ENCODE measurements at places on chromosomes 1 and 21. TPM values are rescaled to one million over a fixed set of nuclear protein-coding genes. Genes with fewer than 3 reads are reported as not detected.

GRCh38 chr1:239997515-239998311 is 94.0 kb upstream of the FMN2 start:
- no peak overlapping the region for H3K27ac ChIP-seq
- H3K27me3 ChIP-seq, result peaks cover 46% of the 10 kb centered on the region
- H3K36me3 ChIP-seq, result no peaks in the 10 kb centered on the region

- H3K4me1 ChIP-seq, result peaks cover 36% of the 10 kb centered on the region
- H3K27me3 ChIP-seq, result no peaks in the 10 kb centered on the region
- H3K4me3 ChIP-seq, result no peak overlapping the region
- peak overlapping the region; percentile 77 for H3K27ac ChIP-seq
- H3K36me3 ChIP-seq, result no peaks in the 10 kb centered on the region
- no peak for DNase-seq
These were observed 13.9 kb upstream of the PRMT2 start for GRCh38 chr21:46621457-46622182.

DNA sequence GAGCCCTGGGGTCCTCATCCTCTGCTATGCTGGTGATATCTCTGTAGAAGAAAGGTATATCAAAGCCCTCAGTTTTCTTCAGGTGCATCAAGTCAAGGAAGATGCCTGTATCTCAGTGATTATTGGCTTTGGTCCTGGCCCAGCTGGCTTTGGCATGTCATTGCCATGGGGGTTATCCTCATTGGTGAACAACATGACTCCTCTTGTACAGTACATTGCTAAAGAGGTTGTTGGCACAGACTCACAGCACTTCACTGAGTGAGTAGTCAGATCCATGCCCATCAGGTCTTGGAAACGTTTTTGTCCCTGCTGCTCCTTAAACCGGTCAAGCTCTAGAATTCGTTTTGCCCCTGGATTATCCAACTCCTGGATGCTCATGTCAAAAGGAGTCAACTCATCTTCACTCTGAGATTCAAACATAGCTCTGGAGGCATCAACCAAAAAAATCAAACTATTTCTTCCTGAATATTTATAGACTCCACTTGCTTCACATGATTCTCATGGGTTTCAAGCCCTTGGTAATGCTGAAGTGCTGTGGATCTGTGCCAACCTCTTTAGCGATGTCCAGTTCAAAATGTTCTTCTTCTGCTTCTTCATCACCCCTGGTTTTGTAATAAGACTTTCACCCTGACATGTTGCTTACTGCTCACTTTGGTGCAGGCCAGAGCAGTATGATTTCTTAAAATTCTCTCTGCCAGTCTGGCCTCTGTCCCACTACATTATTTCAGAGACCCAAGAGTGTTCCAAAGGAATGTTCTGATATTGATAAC is 43.0 kb upstream of the RAB3GAP2 start:
- H3K4me1 ChIP-seq, result no peaks in the 10 kb centered on the region
- no peaks in the 10 kb centered on the region for H3K36me3 ChIP-seq
- no peaks in the 10 kb centered on the region for H3K27me3 ChIP-seq
- DNase-seq, result no peak

DNA sequence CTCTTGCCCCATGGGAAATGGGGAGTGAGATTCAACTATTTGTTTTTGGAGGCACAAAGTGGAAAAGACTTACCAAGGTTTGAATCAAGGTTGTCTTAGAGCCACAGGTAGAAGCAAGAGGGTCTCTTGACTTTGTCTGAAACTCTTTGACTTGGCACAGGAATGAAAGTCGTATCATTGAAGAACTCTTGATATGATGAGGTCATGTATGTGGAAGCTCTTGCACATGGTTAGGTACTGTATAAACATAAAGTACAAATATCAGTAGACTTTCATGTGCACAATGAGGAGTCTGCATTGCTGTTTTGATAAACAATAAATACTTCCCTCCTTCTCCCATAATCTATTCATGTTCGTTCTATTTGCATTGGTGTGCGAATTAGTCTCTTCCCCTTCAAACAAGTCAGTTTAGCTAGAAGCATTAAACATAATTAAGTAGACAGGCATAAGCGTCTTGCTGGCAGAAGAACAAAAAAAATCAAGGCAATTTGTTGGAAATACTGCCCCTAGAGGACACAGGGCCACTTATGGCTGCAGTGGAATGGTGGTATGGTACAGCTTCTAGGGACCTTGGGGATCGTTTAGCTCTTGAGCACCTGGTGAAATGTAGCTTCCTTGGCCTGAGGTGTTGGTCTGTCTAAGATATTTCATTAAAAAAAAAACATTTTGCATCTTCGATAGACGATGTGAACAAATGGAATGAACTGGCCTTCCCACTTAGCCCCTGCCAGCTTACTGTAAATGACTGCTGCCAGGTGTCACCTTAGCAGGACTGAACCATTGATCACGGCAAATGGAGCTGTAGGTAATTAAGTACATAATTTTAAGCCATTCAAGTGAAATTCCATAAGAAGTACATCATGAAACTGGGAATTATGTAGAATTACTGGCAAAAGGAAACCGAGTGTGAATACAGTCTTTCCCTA is 218.0 kb upstream of the GALNT2 start:
- no peak for DNase-seq
- H3K27ac ChIP-seq, result no peak overlapping the region
- H3K4me3 ChIP-seq, result no peak overlapping the region

IFNLR1 gene
- 0.04 TPM for polyA plus RNA-seq

GRCh38 chr1:151199873-151200581 is 1.7 kb downstream of the PIP5K1A start:
- peak overlapping the region; percentile 54 for H3K4me3 ChIP-seq
- H3K36me3 ChIP-seq, result peaks cover 7% of the 10 kb centered on the region
- H3K4me1 ChIP-seq, result peaks cover 37% of the 10 kb centered on the region

DNA sequence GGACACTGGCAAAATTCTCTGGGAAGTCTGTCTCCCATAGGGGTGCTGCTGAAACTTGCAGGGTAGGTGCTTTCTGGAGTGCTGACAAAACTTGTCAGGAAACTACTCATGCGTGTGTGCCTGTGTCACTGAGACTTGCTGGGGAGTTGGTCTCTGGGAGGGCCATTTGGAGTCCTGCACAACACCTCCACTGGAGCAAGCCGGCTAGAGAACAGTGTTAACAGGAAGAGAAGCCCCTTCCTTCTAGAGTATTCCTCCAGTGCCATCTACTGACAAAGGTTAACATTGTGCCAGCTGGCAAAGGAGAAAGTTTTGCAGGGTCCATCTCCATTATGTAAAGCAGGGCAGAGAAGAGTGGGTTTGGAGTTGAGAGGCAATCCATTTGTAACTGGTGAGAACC is 30.0 kb downstream of the ZMYM4 start:
- H3K4me3 ChIP-seq, result no peak overlapping the region
- no peaks in the 10 kb centered on the region for H3K4me1 ChIP-seq
- peaks cover 75% of the 10 kb centered on the region for H3K36me3 ChIP-seq
- H3K27me3 ChIP-seq, result no peaks in the 10 kb centered on the region
- peak; percentile 47 for DNase-seq

SPATA6 gene
- 8.0 TPM for polyA plus RNA-seq

TACSTD2 gene
- not detected for polyA plus RNA-seq
